ENCODE measurements at places on chromosomes 6 and 20.

GRCh38 chr6:129191235-129191634 lies 308.3 kb downstream of the LAMA2 start:
- no peak for DNase-seq

DNA sequence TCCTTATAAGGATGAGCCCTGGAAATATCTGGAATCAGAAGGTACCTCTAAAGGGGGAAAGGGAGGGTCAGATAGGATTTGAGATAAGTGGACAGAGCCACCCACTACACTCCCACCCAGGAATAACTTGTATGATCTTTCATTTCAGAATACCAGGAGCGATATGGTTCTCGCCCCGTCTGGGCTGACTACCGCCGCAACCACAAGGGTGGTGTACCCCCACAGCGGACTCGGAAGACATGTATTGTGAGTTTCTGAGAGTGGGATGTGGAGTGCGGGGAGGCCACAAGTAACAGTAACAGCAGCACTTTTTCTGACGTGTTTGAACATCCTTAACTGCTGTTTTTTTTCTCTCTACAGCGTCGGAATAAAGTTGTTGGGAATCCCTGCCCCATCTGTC lies 1.9 kb downstream of the MRPS18B start:
- DNase-seq, result no peak

- DNase-seq, result no peak
Observed at GRCh38 chr6:140264431-140264830, 890.0 kb upstream of the CITED2 start.

DNA sequence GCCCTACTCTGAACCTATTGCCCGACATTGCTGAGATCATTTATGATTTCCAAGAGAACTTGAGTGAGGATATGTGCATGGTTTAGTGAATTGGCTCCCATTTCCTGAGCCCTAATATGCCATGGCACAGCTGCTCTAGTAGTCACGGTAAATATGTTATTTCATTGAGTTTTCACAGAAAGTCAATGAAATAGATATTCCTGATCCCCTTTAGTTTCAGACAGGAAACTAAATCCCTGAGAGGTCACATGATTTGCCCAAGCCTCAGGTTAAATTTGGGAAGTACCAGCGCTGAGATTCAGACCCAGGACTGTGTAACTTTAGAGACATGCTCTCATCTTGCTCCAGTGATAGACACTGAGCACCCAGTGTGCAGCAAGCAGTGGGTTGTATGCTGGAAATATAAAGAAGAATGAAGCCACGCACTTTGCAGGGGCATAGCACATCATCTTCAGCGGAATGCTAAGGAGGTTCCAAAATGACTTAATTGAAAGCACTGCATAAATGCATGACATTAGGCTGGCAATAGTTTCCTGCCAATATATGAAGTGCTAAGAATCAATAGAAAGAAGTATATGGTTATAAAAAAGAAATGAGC lies 70.6 kb downstream of the FARS2 start:
- DNase-seq, result no peak
